ENCODE measurements at places on chromosomes 11 and 22.

DNA sequence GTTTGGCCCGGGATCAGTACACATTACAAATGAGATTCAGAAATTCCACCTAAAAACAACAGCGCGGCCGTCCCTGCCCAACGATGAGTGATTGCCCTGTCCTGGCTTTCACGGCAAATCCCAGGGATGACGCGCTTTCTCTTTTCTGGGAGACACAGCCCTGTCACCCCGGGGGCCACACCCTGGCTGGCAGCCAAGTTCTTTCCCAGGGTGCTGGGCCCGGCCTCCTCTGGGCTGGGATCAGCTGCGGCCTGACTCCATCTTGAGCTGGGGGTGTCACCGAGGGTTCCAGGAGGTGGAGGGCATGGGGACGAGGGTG lies 82.7 kb downstream of the FBLN1 start:
- no peak for DNase-seq

- no peak for DNase-seq
Observed at GRCh38 chr11:63845303-63845702, 6.4 kb downstream of the MARK2 start.

- no peak for DNase-seq
Observed at GRCh38 chr22:38756711-38757463, 1.1 kb upstream of the SUN2 start.

DNA sequence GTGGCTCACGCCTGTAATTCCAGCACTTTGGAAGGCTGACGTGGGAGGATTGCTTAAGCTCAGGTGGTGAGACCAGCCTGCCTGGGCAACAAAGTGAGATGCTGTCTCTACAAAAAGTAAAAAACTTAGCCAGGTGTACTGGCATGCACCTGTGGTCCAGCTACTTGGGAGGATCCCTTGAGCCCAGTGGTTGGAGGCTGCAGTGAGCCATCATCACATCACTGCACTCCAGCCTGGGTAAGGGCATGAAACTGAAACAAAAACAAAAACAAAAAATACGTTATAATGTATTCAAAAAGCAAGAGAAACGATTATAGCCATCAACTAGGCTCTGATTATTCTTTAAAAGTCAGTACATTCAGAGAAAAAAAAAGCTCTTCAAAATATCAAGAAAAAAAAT lies 62.5 kb downstream of the TCF20 start:
- DNase-seq, result no peak

GRCh38 chr22:20666560-20666959 lies 107.4 kb upstream of the SERPIND1 start:
- no peak for DNase-seq

DNA sequence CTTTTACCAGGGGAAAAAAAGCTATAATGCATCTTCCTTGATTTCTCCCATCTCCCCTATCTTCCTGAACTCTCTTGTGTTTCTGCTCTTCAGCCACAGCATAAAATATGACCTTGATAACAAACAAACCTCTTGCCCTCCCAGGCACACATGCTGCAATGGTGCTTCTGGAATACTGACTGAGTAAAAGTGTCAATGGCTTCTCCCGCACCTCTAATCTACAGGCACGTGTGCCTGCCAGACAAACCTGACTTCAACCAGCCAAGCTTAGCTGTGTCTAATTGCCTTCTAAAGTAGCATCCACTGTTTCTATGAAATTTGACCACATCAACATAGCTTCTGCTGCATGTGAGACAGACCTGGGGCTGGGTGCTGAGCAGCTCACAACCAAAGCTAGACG lies 12.7 kb downstream of the OPCML start:
- no peak for DNase-seq

Measured in stimulated activated CD8-positive, alpha-beta memory T cell treated with anti-CD3 and anti-CD28 coated beads, Interleukin-4, amount 100 ng/mL, for 4 hours (primary cell).